ENCODE measurements at places on chromosomes 7 and 10.
A peak's percentile ranks its signal among the peaks of the same experiment; 100 is the strongest.

GRCh38 chr10:70680899-70681730 is 8.8 kb downstream of the ADAMTS14 start:
- DNase-seq, result no peak

GRCh38 chr7:140297192-140297591 is 101.1 kb downstream of the SLC37A3 start:
- DNase-seq, result no peak

GRCh38 chr7:129457101-129457500 is 22.9 kb downstream of the STRIP2 start:
- DNase-seq, result no peak

GRCh38 chr7:45584261-45585210 is 10.4 kb downstream of the ADCY1 start:
- DNase-seq, result no peak

GRCh38 chr10:62075414-62075813 is 173.9 kb downstream of the ARID5B start:
- no peak for DNase-seq

- DNase-seq, result no peak
These were observed 918 bp upstream of the STRA8 start for GRCh38 chr7:135232720-135233119.

DNA sequence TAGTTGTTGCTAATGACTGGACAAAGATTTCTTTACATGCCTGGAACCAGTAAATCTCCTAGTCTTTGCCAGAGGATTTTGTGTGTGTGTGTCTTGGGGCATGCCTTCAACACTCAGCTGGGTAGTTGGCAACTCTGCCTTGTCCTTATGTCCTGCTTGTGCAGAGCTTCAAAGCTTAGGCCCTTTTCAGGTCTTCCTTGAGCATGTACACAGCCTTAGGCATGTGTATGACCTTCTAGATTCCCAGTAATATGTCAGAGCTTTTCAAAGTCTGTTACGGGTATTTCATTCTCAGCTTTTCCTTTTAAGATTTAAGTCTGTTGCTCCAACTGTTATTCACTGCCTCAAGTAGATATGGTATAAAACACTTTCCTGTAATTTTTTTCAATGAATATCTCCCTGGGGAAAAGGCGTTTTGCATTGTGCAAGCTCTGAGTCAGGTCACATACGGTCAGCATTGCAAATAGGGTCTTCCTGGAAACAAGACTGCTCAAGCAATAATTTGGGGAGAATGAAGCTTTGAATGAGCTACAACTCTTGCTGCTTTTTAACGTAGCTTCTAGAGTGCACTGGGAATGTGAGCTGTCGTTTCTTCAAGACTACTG is 25.5 kb downstream of the SHOC2 start:
- no peak for DNase-seq

DNA sequence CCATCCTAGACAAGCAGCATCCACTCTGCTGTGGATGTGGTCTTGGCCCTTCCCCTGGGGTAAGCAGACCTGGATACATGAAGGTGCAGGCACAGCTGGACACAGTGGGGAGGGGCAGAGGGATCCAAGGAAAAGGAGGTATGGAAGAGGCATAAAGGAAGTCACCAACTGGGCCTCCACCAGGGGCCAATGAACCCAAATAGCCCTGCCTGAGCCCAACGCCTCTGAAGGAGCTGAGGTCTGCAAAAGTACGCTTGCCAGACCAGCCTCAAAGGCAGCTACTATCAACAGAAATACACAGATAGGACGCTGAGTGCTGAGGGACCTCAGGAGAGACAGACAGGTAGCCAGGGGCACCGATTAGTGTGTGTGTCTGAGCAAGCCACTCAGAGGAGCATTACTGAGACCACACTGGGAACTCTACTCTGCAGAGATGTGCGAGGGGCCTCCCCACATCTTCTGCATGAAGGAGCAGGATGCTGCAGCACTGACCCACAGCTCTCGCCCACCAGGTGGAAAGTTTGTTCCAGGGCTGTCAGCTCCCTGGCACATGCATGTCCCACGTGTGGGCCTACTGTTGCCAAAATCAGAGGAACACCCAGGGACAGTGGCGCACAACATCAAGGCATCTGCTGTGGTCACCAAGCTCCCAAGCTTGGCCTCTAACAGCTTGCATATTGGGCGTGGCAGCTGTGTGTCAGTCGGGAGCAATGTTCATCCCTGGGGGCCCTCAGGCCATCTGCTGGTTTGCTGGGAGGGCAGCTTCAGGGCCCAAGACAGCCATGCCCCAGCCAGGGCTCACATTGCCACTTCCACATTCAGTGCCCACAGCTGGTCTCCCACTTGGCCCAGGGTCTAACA is 40.0 kb downstream of the MKI67 start:
- no peak for DNase-seq

- DNase-seq, result no peak
These were observed 30.3 kb downstream of the GSTO2 start for GRCh38 chr10:104299031-104299904.

DNA sequence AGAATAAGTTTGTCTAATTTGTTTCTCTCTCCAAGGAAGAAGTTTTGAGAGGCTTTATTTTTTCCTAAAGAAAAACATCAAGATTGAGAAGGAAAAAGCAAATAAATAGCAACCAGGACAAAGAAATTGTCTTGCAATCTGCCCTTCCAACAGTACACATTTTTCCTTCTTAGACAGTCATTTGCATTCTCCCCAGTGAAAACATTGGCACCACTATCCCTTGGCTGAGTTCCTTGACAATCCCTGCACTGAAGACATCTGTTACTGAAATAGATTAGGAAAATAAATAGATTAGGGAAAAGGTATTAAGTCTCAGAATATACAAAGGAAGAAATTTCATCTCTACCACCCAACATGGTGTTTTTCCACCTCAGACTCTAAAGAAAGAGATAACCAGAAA is 12.2 kb upstream of the TMEM243 start:
- DNase-seq, result no peak

DNA sequence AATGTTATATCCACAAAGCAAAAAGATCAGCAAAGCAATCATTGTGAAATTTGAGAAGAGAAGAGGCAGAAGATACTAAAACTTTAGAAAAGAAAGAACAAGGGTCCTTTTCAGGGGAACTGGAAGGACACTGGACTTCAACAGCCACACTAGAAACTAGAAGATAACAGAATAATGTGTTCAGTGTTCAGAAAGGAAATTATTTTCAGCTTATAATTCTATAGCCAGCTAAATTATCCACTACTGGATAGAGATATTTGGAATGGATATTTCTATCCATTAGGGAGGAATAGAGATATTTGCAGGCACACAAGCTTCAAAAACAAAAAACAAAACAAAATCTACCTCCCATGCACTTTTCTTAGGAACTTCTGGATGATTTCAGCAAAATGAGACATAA is 12.8 kb downstream of the ANXA11 start:
- no peak for DNase-seq

DNA sequence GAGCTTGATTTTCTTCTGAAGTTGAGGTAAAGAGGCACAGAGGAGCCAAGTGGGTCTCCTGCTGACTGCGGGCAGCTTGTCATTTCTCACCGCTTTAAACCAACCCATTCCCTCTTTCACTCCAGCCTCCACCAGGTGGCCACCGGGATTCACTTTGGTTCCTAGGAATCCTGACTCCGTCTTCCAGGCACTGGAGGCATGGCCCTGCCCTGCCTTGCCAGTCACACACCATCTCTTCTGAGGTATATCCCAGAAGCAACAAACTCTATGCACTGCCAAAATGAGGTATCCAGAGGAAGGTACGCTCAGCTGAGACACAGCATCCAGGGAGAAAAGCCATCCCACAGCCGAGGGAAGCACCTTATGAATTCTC is 280.8 kb downstream of the TNS3 start:
- no peak for DNase-seq

GRCh38 chr7:47670729-47671128 is 88.8 kb upstream of the TNS3 start:
- DNase-seq, result no peak

- DNase-seq, result no peak
These were observed 994 bp upstream of the PTF1A start for GRCh38 chr10:23190872-23191763.

- no peak for DNase-seq
These were observed 39.4 kb downstream of the SEMA3A start for GRCh38 chr7:84154991-84155781.

DNA sequence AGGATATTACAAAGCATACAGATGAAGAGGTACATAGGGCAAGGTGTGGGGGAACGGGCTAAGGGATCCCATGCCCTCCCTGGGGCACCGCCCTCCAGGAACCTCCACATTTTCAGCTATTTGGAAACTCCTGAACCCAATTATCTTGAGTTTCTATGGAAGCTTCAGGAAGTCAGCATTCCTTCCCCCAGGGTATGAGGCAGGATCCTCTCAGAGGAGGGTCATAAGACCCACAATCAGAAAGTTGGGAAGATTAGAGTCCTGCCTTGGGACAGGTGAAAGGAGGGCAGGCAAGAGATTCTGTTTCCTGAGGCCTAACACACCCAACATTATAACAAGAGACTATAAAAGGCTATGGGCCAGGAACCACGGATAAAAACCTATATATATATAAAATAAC is 98.0 kb downstream of the RALA start:
- DNase-seq, result no peak

DNA sequence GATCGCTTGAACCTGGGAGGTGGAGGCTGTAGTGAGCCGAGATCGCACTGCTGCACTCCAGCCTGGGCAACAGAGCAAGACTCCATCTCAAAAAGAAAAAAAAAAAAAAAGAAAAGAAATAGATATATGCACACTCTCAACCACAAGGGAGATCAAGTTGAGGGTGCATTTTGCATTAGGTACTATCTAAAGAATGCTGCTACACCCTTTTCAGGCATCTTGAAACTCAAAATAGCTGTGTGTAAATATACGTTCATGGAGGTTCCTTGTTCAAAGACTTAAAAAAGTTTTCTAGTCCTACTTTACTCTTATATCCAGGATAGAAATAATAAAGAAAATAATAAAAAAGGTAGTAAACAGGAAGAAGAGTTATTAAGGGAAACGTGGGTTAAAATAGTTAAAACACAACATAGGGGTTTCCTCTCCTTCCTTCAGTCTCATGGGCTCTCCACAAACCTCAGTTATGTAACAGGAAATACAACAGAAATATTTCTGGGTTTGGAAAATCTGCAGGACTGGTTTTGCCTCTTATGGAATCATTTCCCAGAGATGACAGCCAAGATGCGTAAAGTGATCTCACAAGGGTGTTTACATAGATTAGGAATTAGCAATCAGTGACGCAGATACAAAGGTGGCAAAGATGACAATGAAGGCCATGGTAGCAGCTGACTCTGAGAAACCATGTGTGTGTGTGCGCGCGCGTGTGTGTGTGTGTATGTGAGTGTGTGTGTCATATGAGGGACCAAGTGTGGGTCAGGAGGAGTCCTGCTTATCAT is 15.1 kb downstream of the STEAP4 start:
- peak; percentile 38 for DNase-seq

- DNase-seq, result no peak
These were observed 4.8 kb upstream of the BMPER start for GRCh38 chr7:33900501-33900900.

DNA sequence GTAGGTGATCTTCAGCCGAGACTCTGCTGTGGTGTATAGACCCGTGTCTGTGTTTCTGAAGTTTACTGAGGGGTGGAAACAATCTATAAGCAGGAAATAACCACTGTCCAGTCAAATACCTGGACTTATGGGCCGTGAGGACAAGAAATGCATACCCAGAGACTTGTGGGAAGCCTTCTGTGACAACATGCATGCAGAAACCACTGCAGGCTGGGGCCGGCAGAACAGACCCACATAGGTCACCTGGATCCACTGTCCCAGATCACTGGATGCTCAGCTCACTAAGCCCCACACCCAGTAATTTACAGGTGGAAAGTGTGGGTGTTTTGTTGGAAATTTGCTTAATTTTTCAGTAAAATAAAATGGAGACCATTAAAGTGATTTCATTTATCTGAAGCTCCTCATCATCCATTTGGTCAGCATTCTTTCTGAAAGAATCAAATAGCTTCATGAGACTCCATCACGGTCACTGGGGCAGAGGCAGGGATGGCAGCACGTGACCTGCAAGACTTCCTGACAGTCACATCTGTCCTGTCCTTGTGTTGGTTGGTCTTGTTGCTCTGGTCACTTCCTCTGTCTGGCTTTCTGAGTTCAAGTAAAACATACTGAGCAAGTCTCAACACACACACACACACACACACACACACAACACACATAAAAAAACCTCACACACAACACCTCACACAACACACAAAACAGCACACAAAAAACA is 108.3 kb downstream of the TNS3 start:
- DNase-seq, result no peak

DNA sequence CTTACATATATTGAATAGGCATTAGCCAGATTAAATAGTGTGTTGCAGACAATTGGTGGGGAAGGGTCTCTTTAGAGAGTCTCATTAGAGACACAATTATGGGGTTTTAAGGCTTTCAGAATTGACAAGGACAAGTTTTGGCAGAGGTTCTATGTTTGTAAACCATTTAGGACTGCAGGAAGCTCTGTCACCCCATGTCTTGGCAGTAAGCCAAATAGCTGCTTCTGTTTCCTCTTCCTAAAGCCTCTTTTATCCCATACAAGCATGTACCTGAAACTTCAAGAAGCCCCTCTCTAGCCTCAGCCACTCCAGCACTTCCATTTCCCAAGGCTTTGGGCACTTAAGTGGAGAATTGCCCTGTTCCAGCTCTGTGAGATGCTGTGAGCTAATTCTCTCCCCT is 21.8 kb upstream of the LRRC4 start:
- DNase-seq, result no peak

DNA sequence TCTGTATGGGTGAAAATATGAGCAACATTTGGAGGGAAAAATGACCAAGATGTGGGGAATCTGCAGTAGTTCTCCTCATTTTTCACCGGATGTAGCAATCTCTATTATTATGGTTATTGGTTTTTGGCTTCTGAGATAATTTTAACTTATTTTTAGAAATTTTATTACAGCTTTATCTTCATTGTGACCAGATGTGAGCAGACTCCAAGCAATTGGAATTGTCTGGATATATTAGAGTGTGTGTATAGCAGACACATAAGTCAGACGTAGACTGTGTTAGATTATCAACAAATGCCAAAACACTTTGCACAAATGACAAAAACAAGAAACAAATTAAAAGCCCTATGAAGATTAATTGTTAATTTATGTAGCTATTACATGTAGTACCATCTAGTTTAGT is 249.1 kb downstream of the DNAJB9 start:
- DNase-seq, result no peak

GRCh38 chr7:127365957-127366315 is 26.6 kb downstream of the ZNF800 start:
- no peak for DNase-seq

- no peak for DNase-seq
These were observed 166.2 kb downstream of the PKD1L1 start for GRCh38 chr7:47782022-47782421.

- DNase-seq, result no peak
These were observed 109.7 kb downstream of the RAMP3 start for GRCh38 chr7:45267262-45267661.
